DND-41 (cell line): ENCODE measurements at places on chromosomes 3 and 15.

GRCh38 chr15:40844696-40845030, 815 bp downstream of the SPINT1 start:
- no peak for DNase-seq

DNA sequence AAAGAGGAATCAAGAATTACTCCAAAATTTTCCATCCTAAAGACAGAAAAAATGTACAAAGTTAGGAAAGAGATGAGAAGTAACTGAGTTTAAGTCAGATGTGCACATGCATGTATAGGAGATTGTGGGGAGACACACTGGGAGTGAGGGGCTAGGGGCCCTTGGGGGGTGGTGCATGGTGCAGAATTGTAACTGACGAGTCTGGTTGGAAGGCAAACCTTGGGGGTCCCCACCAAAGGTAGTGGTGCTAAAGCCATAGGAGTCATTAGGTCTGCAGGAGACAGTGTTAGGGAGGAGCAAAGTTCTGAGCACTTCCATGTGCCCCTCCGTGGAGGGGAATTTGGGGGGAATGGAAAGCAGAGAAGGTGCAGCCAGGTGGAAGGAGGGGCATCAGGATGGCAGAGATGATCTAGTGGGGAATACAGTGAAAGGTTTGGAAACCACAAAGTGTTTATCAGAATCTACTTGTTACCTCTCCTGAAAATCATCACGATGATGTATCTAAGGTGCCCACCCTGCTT, 37.5 kb upstream of the EPHB1 start:
- no peak for DNase-seq

- DNase-seq: no peak
Measured at GRCh38 chr3:197454014-197454413, 101.8 kb downstream of the BDH1 start.

GRCh38 chr3:73729969-73730440, 105.3 kb upstream of the PDZRN3 start:
- no peak for DNase-seq

DNA sequence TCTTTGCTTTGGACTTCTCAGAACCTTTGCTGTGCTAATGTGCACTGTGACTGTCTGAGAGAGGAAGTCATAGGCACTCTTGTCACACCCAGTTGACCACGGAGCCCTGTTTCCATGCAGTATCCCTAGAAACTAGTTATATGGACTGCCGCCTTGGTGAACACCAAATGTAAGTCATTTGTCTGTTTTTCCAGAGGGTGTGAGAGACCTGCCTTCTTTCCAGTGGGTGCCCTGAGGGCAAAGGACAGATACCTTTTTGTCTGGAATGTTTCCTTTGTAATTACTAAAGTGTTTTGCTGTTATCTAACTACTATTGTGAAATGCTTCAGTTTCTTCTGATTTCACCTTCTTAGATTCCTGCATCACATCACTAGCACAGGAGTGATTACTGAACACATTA, 91.8 kb downstream of the LARS2 start:
- DNase-seq: no peak

GRCh38 chr3:24145481-24145880, 200.4 kb downstream of the NR1D2 start:
- DNase-seq: no peak

GRCh38 chr15:65392368-65392767, 14.6 kb upstream of the IGDCC3 start:
- DNase-seq: no peak

GRCh38 chr3:42067326-42067725, 23.8 kb upstream of the TRAK1 start:
- DNase-seq: no peak

GRCh38 chr3:7607676-7608075, 746.8 kb downstream of the GRM7 start:
- DNase-seq: no peak

DNA sequence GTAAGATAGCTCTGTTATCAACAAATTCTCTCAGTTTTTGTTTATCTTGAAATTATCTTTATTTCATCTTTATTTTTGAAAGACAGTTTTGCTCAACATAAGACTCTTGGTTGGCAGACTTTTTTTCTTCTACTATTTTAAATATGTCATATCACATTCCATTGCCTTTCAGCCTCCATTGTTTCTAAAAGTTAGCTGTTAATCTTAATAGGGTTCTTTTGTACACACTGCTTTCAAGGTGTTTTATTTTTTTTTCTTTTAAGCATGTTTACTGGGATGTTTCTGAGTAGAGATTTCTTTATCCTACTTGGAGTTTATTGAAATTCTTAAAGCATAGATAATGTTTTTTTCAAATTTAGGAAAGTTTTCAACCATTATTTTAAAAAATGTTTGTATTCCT, 294.6 kb downstream of the STXBP5L start:
- no peak for DNase-seq

DNA sequence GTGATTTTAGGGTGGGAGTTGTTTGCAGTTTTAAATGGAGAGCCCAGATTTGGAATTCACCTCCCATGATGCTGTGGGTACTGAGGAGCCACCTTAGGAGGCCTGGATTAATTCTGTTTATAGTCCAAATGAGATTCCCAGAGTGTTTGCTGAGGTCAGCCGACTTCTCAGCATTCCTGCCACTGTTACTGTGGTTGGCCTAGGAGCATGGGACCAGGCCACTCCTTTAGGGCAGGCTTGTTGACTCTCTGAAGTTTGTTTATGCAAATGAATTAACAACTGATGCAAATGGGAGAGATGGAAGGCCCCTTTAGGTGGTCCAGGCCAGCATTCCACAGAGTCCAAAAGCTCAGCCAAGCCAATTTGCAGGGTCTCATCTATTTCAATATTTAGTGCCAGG, 46.1 kb downstream of the CACNA2D3 start:
- no peak for DNase-seq

DNA sequence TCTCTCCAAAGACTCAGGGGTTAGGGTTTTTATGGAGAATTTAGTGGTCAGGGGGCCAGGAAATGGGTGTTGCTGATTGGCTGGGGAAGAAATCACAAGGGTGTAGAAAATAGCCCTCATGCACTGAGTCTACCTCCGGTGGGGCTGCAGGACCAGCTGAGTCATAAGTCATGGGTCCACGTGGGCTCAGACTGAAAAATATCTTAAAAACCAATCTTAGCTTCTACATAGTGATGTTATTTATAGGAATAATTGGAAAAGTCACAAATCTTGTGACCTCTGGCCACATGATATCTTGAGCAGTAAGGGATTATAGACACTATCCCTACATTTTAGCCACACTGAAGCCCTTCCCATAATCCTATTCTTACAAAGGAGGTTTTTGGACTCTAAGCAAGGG, 224.0 kb downstream of the DPH6 start:
- no peak for DNase-seq

DNA sequence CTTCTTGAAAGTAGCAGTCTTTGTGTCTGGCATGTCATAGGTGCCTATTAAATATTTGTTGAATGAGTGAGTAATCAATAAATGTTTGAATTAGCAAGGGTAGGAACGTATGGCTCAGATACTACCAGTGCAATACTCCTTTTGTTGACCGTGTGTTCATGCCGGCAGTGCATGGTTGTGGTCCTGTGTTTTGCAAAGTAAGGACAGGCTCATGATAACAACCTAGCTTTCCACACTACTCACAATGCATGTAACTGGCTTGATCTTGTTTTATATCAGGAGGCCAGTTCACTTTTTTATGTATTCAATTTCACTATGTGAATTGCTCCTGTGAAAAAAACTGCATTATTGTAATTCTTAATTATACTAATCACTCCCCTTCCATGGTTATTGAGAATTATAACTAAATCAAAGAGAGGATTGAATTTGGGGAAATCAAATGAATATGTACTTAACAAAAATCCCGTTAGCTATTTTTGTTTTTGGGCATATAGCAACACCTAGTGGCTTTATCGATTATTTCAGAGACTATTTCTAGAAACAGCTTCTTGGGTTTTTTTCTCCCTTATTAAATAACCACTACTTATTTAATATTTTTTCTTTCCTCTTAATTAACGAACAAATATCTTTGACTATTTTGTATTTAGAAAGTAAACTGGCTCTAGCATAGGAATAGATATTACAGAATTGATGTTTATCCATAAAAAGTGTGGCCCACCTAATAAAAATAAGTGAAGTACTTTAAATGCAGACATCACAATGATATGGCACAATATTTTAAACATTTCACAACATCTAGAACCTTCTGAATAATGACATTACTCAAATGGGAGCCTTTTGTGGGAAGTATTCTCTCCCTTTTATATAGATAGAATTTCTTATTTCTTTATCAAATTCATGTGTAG, 218.5 kb downstream of the BBX start:
- no peak for DNase-seq

- DNase-seq: no peak
Measured at GRCh38 chr3:127538569-127538968, 52.0 kb downstream of the TPRA1 start.

GRCh38 chr15:23877502-23878412, 190.7 kb upstream of the NDN start:
- peak; percentile 47 for DNase-seq

DNA sequence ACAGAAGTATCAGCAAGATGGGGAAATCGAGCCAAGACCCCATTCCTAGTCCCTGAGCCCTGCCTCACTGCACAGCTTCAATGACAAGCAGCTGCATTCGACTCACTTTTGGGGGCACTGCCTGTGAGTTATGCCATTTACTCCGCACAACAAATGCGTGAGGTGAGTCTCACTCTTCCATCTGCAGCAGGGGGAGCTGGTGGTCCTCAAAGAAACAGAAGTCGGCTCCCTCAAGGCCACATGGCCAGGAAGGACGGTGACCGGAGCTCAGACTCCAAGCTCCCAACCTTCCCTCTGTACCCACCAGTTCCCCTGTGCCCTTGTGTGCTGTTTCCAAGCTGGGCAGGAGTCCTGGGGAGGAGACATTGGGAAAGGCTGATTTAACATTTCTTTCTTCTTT, 127.7 kb upstream of the IQSEC1 start:
- peak; percentile 19 for DNase-seq

DNA sequence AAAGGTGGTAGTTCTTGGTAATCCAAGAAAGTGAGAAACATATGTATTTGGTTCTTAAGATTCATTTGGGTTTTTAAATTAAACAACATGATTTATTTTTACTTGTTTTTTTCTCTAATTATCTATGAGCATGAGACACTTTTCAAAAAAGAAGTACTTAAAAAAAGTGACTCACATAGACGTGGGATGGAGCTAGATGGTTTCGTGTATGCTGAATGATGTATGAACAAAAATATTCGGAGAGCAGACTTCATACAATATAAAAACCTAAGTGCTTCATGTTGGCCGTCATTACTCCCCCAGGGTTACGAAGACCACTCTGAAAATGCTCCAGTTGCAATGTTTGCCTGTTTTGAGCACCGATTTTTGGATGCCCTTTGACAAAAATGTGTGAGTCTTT, 90.9 kb downstream of the RORA start:
- DNase-seq: no peak

DNA sequence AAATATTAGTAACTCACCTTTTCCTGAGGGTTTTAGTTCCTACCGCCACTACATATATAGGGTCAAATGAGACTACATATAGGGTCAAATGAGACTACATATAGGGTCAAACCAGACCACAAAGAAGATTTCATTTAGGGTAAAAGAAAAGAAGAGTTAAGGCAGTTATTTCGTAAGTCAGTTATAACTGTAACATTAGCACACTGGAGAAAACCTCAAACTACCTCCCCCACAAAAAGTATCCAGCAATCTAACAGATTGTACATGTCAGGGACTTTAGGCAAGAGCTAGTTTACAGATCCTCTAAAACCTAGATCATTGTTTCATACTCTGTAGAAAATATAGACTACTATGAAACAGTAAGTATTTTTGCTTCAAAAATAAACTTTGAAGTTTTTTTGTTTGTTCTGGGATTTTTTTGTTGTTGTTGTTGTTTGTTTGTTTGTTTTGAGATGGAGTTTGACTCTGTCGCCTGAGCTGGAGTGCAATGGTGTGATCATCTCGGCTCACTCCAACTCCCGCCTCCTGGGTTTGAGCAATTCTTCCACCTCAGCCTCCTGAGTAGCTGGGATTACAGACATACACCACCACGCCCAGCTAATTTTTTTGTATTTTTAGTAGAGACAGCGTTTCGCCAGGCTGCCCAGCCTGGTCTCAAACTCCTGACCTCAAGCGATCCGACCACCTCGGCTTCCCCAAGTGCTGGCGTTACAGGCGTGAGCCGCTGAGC, 92.4 kb upstream of the CGNL1 start:
- DNase-seq: no peak

GRCh38 chr3:108412121-108412750, 98.2 kb downstream of the MYH15 start:
- DNase-seq: no peak

- DNase-seq: no peak
Measured at GRCh38 chr3:88267441-88267840, 117.7 kb downstream of the C3orf38 start.

GRCh38 chr15:48803877-48804276, 7.0 kb downstream of the CEP152 start:
- DNase-seq: no peak

DNA sequence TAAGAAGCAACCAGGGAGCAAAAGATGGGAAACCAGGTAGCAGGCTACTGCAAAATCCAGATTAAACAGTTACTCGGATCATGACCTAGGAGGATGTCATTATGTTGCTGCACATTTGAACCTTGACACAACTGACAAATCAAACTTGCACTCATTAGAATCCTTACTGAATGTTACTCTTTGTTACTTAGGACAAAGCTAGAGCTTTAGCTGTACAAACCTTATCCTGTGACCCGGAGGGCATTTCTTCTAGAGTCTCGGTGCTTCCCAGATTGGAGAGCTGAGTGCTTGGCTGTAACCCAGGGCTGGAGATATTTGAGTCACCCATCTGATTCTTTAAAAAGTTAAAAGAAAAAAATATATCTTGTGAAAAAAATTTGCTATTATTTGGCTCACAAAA, 43.4 kb downstream of the DCP1A start:
- no peak for DNase-seq

- DNase-seq: no peak
Measured at GRCh38 chr3:195129644-195130492, 141.1 kb downstream of the XXYLT1 start.

DNA sequence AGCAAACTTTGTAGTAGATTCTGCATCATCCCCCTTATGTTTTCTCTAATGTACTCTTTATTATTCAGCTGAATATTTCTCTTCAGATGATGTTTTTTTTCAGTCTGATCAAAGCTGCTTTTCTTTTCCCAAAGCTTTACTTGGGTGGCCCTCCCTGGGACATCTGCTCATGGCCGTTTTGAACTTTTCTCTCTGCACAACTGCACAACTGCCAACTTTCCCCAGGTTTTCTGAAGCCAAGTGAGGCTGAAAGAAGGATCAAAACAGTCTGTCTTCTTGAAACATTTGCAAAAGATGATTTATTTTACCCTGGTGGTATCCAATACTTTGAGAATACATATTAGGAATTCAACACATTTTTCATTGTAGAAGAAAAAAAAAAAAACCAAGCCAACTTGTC, 43.0 kb downstream of the GASK1A start:
- no peak for DNase-seq

- peak; percentile 66 for DNase-seq
Measured at GRCh38 chr15:85618956-85619491, 175.7 kb downstream of the KLHL25 start.
